ENCODE measurements at places on chromosomes 11 and 22.
A peak's percentile ranks its signal among the peaks of the same experiment; 100 is the strongest.

DNA sequence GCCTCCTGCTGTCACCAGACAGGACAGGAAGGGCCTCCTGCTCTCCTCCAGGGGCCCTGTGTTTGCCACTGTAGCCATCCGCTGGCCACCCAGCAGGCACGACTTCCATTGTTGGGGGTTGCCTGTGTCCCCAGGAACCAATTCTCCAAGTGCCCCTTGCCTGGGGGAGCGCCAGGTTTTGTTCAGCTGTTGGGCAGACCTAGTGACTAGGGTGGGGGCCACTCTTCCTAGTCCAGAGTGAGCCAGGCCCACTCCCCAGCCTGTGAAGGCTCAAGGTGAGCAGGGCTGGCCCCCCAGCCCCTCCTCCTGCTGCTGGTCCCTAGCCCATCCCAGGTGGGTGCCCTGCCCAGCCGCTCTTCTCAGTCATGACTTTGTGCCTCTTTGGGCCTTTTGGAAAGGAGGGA, 30.9 kb downstream of the OSBPL5 start:
- no peak for DNase-seq

DNA sequence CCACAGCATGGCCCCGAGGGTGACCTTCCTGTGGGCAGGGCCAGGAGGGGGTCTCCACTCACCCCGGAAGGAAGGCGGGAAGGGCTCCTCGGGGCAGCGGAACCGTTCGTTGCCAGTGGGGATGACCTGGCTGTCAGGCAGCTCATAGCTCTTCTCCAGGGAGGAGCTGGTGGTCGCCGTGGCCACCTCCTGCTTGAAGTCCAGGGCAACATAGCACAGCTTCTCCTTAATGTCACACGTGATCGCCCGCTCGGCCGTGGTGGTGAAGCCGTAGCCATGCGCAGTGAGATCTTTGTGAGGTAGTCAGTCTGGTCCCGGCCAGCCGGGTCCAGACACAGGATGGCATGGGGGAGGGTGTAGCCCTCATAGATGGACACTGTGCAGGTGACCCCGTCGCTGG, 31.5 kb upstream of the SYT8 start:
- no peak for DNase-seq

GRCh38 chr11:126406368-126406767, 50.9 kb downstream of the ST3GAL4 start:
- no peak for DNase-seq

DNA sequence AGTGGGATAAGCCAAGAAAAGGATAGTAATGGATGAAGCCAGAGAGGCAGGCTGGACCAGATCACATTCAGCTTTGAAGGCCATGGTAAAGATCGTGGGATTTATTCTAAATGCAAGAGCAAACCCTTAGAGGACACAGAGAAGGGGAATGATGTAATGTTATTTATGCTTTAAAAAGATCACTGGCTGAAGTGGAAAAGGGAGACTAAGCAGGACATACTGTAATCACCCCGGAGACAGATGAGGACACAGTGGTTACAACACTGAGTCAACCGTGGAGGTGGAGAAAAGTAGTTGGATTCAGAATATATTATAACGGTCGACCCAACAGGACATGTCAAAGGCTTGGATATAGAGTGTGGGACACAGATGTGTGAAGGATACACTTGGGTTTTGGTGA, 38.5 kb downstream of the CDON start:
- no peak for DNase-seq

GRCh38 chr11:10317776-10318526, 13.1 kb downstream of the ADM start:
- DNase-seq: no peak

DNA sequence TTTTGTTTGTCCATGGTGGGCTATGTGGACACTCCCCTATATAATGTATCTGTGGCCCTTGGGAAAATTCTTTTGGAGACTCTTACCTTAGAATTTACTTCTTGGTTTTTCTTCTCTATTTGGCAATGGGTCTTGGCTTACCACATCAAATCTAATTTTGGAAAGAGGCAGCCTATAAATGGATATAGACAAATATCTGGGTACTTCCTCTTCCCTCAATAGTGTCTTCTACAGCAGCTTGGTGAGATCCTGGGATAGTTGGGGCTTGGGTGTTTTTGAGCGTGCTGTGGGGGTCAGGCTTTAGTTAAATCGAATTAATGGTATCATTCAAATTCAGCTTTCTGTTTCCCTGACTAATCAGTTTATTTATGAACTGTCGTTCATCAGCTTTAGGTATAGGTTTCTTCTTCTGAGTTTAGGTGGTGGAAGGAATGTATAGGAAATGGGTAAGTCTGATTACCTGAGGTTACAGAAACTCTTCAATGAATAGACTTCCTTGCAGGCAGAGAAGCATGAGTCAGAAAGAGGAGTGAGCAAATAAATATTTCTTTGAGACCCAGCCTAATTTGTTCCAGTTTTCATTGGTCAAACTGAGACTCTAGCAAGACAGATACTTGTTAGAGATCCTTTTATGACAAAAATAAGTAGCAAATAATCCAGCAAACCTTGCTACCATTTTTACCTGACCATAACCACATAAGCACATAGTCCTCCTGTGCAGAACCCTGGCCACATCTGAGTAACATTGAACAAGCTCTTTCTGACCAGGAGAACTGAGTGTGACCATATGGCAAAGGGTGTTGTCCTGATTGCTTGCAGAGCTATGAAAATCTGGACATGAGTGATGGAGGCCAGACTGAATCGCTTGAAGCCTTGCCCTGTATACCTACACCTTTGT, 68.6 kb upstream of the SORL1-AS1 start:
- DNase-seq: no peak

DNA sequence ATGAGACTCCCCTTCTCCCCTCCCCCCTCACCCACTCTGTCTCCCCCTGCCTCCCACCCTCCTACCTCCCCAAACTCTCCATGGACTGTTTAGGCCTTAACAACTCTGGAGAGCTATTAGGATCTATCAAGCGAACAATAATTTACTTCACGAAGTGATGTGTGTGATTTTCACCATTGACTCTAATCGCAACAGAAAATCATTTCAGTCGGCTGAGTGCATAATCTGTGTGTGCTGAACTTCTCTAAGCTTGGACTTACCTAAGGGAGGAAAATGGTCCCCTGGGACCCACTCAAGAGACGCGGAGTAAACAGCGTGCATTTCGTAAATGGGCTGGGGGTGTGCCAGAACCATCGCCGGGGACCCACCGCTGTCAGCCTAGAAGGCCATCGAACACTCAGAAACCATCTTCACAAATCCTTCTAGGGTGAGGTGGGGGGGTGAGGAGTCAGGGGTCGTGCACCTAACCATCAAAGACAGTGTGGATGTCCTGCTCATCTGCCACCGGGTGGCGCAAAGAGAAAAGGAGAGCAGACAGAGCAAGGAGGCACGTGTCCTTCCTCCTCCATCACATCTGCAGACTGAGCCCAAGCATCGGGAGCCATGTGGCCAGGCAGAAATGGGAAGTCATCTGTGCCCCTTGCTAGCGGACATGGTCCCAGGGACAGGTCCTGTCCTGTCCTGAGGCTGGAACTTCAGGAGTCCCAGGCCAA, 62.1 kb upstream of the NUP50 start:
- peak; percentile 47 for DNase-seq

DNA sequence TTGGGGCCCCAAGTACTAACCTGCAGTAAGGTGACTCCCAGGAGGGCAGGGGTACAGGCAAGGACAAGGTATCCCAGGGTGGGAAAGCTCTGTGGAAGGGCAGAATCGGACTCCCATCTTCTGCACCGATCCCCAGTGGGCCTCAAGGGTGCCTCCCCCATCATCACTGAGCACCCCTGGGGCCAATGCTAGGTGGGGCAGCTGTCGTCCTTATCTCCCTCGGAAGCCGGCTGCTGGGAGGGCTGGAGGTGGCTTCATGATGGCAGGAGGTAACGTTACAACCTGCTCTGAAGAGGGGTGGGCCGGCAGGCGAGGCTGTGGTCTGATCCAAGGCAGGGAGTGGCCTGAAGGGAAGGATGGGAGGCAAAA, 87.6 kb upstream of the LINC01488 start:
- no peak for DNase-seq

DNA sequence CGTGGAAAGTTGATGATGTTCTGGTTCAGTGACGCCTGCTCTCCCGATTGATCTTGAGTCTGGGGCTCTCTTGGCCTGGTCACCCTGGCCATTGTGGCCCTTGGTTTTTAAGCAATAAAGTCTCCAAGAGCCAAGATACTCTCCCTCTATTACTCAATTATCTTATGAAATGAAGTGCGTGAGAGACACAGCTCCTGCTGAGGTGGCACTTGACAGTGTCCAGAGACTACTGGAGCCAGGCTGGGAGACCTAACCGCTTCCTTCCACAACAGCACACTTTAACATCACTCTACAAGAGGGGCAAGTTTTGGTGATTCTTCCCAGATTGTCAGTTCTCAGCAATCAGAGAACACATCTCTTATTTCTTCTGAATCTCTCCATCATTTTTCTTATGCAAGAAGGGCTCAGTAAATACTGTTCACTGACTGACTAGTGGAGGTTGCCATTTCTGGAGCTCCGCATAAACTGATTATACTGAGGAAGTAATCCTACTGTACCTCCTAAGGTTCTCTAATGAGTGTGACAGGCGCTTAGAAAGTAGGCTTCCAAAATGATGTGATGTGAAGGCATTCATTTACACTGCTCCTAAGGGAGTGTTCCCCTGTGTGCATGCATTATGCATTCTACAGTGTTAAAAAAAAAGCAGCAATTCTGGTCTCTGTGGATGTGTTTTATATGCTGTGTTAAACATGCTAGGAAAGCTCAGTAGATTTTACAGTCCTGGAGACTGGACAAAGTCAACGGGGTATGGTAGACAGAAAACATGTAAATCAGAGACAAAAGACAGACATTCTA, 968.0 kb downstream of the OPCML start:
- no peak for DNase-seq

- DNase-seq: peak; percentile 47
Observed at GRCh38 chr22:40410272-40410671, 39.9 kb downstream of the SGSM3 start.

- DNase-seq: no peak
Observed at GRCh38 chr22:49967706-49968208, 7.2 kb downstream of the PIM3 start.

GRCh38 chr11:47854667-47855066, 6.5 kb upstream of the NUP160 start:
- no peak for DNase-seq

DNA sequence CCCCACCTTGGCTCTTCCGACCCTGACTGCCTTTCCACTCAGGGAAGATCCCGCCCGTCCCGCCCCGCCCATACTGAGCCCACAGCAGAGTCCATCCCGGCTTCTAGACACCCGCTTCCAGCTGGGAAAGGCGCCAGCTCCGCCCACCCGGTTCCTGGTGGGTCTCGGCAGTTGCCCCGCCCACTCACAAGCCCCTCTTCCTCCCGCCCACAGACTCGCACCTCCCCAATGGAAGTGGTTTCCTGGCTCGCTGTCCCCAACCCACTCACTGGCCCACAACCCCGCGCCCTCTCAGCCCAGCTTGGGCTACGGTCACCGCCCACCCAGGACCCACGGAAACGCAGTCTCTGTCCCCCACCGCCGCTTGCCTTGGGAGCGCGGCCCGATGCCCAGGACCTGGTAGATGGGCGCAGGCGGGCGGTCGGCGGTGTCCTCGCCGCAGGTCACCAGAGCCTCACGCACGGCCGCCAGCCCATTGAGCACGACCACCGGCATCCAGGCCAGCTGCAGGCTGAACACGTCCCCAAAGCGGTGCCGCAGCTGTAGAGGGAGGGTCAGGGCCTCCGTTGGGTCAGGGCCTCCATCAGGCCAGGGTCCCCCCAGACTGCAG, 22.2 kb upstream of the CYP2D6 start:
- no peak for DNase-seq

DNA sequence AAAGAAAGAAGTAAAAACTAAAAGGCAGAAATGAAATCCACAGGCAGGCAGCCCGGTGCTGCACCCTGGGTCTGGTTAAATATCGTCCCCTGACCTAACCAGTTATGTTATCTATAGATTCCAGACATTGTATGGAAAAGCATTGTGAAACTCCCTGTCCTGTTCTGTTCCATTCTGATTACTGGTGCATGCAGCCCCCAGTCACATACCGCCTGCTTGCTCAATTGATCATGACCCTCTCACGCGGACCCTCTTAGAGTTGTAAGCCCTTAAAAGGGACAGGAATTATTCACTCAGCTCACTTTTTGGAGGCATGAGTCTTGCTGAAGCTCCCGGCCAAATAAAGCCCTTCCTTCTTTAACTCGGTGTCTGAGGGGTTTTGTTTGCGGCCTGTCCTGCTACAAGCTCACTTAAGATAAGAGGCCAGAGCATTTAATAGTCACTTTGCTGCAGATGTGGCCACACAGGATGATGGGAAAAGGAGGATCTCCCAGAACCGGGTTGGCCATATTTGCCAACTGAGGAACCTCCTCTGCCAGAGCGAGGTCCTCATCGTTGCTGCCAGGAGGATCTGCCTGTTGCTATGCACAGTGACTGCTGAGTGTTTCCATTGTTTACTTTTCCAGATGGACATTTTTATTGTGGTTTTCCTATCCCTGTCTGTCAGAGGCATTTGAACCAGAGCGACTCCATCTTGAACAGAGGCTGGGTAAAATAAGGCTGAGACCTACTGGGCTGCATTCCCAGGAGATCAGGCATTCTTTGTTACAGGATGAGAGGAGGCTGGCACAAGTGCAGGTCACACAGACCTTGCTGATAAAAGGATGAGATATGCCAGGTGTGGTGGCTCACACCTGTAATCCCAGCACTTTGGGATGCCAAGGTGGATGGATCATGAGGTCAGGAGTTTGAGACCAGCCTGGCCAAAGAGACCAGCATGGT, 10.2 kb downstream of the C11orf96 start:
- no peak for DNase-seq

DNA sequence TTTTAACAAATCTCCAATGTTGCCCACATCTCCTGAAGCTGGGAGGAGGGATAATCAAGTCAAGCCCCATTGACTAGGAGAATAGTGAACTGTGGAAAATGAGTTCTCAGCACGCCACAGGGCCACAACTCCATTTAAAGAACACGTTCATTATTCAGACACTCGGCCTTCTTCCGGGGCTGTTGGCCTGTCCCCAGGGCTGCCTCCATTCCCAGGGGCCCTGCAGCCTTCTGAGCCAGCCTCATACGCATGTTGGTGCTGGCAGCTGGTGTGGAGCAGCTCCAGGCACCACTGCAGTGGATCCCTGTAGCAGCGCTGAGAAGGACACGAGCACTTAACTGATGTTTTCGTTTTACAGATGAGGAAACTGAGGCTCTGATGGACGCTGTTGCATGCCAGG, 87.5 kb upstream of the RCN1 start:
- no peak for DNase-seq

DNA sequence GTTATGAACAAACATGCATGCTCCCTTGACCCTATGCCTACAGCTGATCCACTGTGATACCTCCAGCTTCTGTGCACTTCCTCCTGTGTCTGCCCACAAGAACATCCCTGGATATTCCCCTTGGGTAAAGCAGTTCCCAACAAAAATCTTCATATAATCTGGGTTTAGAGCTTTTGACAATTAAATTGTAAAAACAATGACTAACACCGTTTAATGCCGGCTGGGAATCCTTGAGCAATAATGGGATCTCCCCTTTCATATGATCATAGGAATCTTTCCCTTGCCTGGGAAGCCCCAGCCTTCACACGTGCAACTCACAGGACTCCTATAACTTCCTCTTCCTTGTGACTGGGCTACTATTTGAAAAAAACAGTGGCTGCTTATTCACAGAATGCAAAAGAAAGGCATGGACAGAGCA, 6.3 kb upstream of the ZC3H12C start:
- no peak for DNase-seq

All from hepatic stellate cell (primary cell).